ENCODE measurements at places on chromosomes 13 and 19.

DNA sequence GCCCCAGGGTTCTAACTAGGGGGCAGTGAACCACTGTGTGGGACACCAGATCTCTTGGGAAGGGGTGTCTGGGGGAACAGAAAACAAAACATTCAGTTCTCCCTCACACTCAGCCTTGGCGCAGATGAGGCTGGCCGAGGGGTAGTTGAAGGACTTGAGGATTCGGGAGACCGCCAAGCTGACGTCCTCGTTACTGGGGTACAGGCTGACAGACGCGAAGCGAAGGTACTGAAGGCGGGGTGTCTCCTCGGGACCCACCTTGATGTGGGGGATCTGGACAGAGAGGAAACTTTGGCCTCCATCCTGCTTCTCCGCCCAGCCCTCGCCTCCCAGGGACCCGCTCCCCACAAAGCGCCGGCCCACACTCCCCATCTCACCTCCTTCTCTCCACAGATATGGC lies 7.6 kb downstream of the GRIK5 start:
- DNase-seq, result no peak

GRCh38 chr19:40144151-40144550 lies 47.1 kb upstream of the MAP3K10 start:
- no peak for DNase-seq

DNA sequence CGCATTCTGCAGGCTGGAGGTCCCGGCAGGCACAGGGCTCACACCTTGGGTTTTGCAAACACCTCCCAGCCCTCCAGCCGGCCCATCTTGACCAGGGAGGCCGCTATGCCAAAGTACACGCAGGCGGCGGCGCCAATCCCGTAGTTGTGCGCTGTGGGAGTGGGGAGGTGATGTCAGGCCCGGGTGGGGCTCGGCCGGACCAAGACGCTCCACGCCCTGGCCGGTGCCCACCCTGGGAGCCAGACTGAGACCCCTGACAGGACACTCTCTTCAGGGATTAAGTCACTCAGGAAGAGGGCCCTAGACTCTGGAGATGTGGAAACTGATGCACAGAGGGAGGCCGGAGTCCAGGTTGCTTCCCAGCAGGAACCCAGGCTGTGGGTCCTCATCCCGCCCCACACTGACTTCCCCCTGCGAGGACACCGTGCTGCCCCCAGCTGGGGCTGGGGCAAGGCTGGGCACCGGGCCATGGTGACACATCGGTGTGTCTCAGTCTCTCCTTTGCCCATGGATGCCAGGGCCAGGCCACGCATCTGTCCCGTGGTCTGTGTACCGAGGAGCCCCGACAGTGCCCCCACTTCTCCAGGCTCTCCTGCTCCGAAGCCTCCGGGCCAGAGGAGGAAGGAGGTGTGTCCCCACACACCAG lies 8.8 kb downstream of the NDUFA11 start:
- no peak for DNase-seq

DNA sequence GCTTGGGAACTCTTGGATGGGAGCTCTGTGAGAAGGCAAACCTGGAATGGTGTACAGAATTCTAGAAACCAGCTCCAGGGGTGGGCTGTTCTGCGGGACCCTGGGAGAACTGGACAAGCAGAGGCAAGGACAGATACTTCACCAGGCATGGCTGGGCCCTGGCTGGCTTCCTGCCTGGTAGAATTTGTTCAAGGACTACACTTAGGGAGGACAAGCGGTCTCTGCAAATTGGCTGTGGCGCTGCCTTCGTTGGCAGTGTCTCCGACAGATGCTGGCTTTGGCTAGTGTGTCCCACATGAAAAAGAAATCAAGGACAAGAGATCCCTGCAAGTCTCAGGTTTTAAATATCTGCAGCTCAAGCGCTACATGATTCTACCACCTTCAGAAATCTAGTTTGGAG lies 12.4 kb downstream of the CEBPG start:
- no peak for DNase-seq

DNA sequence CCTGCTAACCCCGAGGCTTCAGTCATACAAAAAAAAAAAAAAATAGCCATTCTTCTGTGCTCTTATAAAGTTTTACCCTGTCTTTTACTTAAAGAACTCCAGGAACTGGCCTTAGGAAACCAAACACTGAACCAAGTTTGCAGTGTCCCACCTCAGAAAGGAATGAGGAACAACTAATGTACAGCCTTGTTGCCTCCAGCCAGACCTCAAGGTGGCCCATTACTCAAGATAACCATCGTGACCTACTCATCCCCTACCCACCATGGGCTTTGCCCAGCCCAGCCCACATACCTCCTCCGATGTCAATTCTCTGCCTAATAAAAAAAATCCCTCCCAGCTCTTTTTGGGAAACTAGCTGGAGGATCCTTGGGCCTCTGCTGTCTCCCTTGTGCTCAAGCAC lies 133.2 kb downstream of the STARD13 start:
- DNase-seq, result no peak

DNA sequence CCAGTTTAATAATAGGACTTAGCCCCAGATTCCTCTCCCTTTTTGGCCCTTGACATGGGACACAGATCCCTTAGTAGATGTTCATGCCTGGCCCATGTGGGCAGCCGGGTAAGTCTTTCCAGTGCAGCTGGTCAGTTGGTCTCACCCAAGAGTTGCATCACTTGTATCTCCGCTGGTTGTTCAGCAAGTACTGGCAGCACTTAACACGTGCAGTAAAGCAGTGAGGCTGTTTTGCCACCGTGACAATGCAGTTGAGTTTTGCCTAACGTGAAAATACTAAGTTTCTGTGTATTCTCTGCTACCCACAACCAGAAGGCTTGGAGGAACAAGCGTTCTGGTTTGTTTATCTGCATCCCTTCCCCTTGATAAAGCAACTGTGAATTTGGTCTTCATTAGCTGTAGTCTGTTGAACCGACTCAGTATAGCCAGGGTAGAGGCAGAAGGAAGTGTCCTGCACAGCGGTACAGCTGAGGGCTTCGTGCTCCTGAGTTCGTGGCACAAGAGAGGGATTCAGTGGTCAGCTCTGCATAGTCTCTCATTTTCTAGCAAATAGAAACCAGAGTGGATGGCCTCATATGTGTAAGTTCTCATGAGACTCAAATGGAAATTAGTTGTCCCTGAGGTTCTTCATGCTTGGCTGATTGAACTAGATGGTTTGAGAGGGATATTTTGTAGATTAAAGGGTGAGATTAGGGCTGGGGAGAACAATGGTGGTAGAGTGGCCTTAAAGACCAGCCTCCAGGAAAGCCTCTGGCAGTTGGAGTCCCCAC lies 50.3 kb downstream of the ARHGEF7 start:
- no peak for DNase-seq

DNA sequence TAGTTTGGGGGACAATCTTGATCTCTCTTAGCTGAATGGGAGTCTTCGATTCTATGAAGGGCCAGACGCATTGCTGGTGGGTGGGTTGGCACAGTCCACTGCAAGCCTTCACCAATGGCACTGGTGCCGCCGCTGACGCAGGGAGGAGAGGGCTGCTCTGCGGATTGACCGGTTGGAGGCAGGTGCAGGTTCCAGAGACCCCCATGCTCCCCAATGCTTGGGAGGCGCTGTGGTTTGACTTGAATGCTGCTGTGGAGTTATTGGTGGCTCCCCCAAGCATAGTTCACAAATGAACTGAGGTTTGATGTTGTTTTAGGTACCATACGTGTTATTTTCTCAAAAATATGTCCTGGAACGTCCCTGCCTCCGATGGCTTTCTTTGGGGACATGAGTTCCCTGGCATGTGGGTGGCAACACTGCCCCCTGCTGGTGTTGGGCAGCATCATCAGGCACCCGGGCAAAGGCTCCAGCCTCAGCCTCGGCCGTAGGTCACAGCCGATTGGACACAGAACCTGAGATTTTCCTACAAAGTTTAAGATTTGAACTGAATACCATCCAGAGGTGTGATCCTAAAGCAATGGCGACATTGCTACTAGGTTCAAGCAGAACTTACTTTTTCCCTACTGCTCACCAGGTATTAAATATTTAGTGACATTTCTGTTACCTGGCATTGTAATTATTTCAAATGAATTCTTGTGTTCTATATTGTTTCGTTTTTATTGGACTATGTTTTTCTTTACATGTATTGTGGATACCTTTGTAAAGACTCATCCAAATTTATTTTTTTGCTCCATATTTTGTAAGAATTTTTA lies 95.5 kb downstream of the ANKRD10 start:
- peak; percentile 73 for DNase-seq

DNA sequence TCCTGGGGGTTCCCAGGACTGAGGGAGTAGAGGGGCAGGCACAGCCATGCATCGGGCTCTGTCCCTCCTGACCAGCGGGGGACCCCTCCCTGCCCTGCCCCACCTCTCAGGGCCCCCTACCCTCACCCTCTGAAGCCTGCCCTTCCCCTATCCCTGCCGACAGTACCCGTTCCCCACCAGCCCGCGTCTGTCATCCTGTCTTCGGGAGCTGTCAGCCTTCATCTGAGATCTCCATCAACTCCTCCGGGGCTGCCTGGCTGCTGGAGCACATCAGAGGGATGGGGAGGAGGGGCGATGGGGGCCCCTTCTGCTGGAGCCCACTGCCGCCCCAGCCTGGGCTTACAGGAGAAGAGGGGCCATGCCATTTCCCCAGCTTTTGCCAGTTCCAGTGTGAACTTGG lies 6.2 kb upstream of the SHD start:
- no peak for DNase-seq

- DNase-seq, result no peak
Observed at GRCh38 chr13:71309905-71310304, 557.1 kb downstream of the DACH1 start.

DNA sequence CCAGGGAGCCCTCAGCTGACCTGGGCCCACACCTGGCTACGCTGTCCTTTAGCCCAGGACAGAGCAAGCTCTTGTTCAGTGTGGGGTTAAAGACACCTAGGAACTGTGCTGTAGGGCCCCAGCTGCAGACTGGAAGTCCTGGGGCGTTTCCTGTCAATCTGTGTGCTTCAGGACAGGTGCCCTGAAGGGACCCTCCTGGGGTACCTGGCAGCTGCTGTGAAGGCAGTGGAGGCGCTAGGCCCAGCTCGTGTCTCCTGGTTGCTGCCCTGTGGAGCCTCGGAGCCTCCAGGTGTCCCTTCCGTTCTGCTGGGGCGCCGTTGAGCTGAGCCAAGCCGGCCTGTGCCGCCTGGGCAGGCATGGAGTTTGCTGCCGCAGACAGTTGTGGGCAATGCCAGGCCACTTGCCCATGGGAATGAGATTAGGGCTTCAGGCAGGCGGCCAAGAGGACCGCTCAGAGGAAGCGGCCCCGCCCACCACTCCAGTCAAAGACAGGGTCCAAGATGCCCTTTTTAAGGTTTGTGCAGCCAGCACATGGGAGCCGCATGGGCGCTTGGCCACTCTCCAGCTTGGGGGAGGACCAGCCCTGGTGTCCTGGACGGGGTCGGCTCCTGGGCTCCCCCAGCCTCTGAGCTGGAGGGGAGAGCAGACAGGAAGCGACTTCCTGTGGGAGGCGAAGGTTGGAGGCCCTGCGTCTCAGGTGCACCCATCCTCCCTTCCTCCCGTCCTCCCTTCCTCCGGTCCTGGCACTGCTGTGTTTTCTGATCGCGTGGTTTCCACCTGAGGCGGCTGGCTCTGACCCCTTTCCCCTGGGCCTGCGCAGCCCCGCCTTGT lies 4.0 kb downstream of the PTBP1 start:
- DNase-seq, result no peak

DNA sequence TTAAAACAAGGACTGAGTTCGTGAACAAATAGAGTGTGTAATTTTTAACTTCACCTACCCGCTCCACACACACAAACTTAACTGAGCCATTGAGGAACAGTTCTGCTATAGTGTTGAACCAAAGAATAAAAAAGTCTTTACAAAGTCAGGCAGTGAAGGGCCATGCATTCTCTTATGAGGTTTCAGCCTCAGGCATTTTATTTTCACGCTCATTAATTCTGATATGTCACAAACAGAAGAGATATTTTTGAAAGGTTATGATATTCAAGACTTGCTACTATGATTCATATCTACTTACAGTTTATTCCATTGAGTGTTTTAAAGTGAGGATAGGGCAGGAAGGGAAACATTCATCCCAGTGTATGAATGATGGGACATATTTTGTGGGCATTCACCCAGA lies 282.2 kb downstream of the SLITRK5 start:
- no peak for DNase-seq

DNA sequence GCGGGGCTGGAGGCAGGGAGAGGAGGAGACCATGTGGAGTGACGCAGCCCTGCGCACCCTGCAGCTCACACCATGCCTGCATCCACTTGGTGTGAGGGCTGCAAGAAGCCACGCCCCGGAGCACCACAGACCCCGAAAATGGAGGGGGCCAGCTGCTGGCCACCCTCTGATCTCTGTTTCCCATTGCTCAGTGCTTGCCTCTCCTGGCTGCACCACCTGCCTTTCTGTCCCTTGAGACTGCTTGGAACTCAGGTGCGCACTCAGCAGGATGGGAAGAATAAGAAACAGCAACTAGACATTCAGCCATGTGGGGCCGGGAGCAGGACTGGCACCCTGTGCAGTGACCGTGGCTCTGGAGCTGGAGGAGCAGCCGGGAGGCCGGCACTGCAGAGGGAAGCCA lies 64.0 kb downstream of the ANKRD10 start:
- DNase-seq, result no peak

- DNase-seq, result no peak
Observed at GRCh38 chr13:22836475-22836874, 344.3 kb upstream of the SGCG start.

DNA sequence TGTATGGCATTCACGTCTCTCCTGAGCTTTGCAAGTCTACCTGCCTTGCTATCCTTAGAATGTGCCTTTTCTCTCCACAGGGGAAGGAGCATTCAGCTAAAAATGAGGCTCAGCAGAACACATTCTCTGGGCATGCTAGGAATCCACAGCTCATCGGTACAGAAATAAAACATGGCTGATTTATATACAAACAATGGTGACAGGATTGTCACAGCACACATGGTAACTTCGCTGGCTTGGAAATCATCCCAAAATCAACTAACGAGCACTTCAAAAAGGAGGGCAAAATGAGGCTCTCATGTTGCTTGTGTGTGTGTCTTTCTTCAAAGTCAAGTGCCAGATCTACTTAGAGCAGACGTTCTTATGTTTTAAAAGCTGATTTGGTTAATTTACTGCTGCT lies 373.0 kb downstream of the FGF14 start:
- no peak for DNase-seq

DNA sequence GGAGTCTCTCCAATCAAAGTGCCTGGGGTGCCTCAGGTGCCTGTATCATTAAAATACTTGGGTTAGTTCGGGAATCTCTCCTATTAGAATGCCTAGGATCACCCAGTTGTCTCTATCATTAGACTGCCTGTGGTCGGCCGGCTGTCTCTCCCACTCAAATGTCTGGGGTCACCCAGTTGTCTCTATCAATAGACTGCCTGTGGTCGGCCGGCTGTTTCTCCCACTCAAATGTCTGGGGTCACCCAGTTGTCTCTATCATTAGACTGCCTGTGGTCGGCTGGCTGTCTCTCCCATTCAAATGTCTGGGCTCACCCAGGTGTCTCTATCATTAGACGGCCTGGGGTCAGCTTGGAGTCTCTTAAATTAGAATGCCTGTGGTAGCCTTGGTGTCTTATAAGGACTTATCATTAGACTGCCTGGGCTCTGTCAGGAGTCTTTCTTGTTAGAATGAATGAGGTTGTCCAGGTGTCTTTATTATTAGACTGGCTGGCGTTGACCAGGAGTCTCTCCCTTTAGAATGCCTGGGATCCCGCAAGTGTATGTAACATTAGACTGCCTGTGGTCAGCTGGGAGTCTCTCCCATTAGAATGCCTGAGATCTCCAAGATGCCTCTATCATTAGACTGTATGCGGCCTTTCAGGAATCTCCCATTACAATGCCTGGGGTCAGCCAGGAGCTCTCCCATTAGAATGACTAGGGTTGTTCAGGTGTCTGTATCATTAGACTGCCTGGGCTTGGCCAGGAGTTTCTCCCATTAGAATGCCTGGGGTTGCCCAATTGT lies 1555.5 kb downstream of the UQCRFS1 start:
- DNase-seq, result no peak

GRCh38 chr19:32324631-32325285 lies 20.7 kb upstream of the ZNF507 start:
- DNase-seq, result no peak

Data from activated T-cell treated with anti-CD3 and anti-CD28 coated beads for 4 hours (primary cell).